ENCODE measurements at places on chromosomes 12 and 14.

- peak; percentile 59 for DNase-seq
Observed at GRCh38 chr12:124939079-124939420, 24.6 kb upstream of the UBC start.

DNA sequence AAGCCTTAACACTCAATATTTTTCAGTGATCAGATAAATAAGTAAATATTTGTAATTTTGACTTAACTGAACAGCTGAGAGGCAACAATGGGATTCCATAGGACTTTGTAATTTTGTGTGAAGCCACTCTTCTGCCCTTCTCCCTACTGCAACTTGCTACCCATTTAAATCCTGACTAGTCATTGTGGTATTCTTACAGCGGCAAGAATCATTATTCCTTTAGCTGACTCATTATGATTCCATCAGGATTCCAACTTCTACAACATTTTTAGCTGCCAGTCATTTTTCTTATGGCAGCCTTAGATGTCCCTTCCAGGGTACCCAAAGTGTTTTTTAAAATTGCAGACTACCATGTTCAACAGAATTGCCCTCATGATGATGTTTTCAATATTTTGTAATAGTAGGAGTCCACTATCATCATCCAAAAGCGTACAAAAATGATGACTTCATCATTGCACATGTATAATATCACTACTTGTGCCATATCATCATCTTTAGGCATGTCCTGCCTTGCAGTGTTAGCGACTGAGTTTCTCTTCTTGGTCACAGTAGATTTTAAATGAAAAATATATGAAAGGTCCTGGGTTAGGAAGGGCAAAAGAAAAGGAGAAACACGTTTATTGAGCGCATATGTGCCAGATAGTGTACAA, 5.1 kb upstream of the MAGOHB start:
- DNase-seq: no peak

- no peak for DNase-seq
Observed at GRCh38 chr14:105161964-105162668, 6.5 kb downstream of the JAG2 start.

DNA sequence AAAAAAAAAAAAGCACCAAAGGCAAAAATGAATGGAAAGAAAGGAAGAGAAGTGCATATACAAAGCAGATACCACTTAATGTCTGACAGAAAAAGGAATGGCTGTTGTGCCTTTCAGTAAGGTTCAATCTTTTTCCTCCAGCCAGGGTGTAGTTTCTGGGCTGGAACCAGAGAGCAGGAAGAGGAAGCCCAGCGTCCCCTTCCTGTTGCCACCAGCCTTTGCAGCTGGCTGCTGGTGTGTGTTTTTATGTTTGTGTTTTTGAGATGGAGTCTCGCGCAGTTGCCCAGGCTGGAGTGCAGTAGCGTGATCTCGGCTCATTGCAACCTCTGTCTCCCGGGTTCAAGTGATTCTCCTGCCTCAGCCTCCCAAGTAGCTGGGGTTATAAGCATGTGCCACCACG, 64.6 kb upstream of the LTA4H start:
- no peak for DNase-seq

DNA sequence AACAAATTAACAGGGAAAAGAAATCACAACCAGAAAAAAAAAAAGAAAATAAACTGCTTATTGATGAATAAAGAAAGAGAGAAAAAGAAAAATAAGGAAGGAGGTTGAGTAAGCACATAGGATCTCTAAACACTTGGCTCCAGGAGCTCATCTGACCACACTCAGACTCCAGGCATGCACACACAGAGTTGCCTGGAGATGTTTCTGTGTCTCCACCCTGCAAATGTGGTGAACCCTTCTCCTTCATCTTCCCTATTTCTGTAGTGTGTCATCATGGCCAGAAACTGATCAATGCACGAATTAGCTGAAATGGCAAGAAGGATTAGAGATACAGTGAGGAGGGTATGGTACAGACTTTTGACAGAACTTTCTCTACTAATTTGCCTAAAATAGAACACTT, 20.2 kb downstream of the OR4N2 start:
- no peak for DNase-seq

GRCh38 chr14:53328841-53329240, 175.7 kb upstream of the DDHD1 start:
- no peak for DNase-seq

GRCh38 chr14:59870277-59871165, at the start of gene RTN1:
Gene RTN1 (minus strand): TSS chr14:59870776. CDS start chr14:59870630, 146 bp downstream.
- DNase-seq: peak; percentile 84

DNA sequence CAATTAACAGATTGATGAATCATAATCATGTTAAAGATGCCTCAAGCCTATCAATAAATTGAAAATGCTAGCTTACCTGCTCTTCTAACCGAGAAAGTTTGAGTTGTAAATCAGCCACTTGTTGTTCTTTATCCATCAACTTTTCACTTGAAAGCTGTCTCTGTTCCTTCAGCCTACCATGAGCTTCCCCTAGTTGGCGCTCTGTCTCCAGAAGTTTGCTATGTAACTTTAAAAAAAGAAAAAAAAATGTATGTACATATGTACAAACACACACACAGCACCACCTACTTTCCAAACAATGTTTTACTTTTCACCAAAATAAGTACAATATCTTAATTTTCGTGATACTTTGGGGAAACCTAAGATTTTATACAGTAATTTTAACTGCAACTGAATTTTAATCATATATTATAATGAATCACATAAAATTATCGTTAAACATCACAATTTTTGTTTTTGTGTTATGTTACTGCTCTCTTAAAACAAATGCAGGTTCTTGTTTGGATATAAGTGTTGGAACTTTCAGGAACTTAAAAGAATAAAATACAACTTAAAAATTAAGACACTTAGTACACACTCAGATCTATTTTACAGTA, 101.2 kb downstream of the EEA1 start:
- DNase-seq: no peak

DNA sequence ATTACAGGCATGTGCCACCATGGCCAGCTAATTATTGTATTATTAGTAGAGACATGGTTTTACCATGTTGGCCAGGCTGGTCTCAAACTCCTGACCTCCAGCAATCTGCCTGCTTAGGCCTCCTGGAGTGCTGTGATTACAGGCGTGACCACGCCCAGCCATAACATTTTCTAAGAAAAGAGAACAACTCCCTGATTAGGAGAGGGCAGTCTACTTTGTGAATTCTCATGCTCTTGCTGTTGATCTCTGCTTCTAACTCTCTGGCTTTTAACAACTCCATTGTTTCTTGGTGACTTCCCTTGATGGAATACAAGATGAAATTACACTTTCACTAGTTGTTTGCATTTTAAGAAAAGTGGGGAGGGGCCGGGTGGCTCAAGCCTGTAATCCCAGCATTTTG, 33.6 kb downstream of the SSH1 start:
- DNase-seq: peak; percentile 9

- DNase-seq: no peak
Observed at GRCh38 chr12:59494617-59495016, 101.2 kb upstream of the SLC16A7 start.

Measured in pancreas (tissue), 10 donors.